NCI-H510A (cell line): ENCODE measurements at places on chromosomes 5 and 9.

DNA sequence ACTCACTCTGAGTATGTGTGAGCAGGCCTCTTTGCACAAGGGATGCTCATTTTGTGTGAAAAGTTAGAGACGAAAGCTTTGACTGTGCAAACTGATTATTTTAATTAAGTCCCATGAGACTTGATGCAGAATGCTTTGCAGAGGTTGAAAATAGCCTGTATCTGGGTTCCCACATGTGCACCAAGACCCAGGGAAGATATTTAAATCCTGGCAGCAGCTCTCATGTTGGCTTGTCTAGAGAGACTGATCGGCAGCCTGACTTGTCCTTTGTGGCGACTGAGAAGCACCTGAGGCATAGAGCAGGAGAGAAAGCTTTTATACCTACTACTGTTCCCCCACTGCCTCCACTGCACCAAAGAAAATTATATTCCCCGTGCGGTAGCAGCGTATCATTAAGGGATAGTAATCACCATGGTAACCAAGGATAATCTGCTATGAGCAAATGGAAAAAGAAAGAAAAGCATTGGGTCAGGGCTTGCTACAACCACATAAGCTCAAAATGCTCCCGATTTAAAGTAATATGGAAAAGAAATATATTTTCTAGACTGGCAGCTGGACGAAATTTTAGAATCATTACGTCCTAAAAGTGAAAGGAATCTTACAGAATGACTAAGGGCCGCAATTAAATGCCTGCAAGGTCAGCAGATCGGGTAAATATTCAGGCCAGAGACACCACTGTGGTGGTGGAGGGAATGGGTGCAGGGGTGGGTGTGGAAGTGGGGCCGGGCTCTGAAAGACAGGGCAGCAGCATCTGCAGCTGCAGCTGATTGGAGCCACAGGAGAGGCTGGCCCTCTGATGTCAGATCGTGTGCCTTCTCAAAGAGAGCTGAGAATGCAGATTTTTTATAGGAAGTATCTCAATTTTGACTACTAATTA lies 135.3 kb upstream of the EPB41L4A start:
- DNase-seq, result no peak

DNA sequence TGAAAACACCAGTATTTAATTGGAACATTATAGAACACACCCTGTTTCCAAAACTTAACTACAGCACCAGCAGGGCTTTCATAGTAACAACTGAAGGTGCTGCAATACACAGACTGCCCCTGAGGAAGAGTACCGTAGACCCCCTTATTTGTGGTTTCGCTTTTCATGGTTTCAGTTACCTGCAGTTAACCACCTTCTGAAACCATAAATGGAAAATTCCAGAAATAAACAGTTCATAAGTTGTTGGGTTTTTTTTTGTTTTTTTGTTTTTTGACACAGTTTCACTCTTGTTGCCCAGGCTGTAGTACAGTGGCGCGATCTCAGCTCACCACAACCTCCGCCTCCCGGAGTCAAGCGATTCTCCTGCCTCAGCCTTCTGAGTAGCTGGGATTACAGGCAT lies 9.5 kb upstream of the GLDC start:
- DNase-seq, result no peak

DNA sequence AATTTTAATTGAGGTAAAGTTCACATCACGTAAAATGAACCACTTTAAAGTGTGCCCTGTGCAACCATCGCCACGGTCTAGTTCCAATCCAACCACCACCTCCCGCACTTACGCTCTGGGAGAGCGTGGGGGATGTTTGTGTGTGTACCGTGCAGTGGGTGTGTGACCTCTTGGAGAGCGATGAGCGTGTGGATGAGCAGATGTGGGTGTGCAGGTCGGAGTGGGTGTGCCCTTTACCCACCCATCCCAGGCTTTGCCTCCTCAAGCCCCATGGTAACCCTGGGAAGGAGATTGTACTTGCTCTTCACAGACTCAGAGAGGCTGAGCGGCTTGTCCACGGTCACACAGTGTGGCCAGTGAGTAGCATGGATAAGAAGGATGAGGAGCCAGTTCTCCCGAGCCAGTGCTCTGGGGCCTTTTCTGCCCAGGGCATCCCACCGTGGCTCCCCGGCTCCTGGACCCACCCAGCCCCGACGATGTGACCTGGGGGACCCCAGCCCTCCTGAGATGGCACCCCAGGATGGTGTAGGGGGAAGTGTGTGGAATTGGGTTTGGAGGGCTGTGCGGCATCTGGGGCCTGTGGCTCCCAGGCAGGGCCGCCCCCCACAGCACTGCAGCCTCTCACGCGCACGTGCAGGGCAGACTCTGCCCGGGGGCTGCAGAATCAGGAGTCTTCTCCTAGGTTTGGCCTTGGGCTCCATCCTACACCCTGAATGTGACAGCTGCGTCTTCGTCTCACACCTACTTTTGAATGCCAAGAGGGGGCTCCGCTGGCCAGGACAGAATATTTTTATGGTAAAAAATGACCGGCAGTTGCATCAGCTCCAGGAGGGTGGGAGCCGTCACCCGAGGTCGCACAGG lies 13.6 kb downstream of the LHX3 start:
- DNase-seq, result no peak

- DNase-seq, result no peak
Observed at GRCh38 chr5:94374336-94374735, 244.1 kb downstream of the KIAA0825 start.

DNA sequence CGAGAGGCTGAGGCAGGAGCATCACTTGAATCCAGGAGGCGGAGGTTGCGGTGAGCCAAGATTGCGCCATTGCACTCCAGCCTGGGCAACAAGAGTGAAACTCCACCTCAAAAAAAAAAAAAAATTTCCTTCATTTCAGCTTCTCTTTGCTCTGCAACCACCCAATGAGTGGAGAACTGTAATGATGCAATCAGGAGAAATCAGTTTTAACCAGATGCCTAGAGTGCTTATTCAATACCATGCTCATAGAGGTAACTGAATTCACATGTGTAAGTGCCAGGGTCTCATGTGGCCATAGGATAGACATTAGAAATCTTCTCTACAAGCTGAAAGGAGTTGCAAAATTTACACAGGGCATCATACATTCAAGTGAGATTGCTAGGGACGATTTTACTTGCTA lies 70.6 kb downstream of the HMHB1 start:
- no peak for DNase-seq

DNA sequence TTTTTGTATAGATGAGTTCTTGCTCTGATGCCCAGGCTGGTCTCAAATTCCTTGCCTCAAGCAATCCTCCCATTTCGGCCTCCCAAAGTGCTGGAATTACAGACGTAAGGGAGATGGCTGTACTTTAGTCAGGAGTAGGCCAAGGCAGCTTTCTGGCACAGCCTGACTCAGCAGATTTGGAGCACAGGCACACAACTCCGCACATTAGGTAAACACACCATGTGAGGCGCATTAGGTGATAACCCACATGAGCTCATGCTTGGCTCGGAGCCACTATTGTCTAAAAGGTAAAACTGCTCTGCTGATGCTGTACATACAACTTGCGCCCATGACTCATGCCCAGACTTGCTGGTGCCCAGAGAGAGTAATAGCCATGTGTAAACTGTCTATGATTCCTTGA lies 1157.9 kb downstream of the TAF11L14 start:
- peak; percentile 91 for DNase-seq

DNA sequence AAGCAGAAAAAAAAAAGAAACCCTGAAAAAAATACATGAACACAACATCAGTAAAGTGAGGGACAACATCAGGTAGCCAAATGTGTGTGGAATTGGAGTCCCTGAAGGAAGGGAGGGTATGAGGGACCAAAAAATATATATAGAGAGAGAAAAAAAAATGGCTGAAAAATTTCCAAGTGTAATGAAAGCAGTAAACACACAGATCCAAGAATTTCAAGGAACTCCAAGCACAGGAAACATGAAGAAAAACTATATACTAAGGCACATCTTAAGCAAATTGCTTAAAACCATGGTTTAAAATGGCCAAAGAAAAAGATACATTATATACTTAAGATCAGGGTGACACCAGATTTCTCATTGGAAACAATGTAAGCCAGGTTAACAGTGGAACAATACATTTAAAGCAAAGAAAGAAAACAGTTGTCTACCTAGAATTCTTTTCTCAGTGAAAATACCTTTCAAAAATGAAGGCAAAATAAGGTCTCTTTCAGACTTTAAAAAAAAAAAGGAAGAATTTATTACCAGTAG lies 24.4 kb upstream of the ABL1 start:
- DNase-seq, result no peak

- peak; percentile 32 for DNase-seq
Observed at GRCh38 chr9:78009186-78009585, 22.4 kb downstream of the GNAQ start.

GRCh38 chr5:78803353-78803752 lies 154.8 kb upstream of the LHFPL2 start:
- no peak for DNase-seq

GRCh38 chr9:88923653-88924288 lies 67.5 kb upstream of the S1PR3 start:
- DNase-seq, result no peak

DNA sequence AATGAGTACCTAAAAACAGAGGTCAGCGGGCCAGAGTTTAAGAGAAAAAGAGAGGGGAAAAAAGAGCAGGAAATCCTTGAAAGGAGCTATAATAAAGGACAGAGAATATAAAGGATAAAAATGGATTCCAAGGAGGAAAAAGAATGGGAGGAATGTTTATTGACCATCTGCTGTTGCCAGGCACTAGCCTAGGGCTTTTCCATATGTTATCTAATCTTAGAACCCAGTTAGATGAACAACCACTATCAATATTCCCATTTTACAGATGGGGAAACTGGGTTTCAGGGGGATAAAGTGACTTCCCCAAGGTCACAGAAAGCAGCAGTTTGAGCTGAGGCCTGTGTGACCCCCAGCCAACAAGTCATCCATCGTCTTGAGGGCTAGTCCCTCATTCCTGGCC lies 232.5 kb downstream of the NR3C1 start:
- DNase-seq, result no peak

DNA sequence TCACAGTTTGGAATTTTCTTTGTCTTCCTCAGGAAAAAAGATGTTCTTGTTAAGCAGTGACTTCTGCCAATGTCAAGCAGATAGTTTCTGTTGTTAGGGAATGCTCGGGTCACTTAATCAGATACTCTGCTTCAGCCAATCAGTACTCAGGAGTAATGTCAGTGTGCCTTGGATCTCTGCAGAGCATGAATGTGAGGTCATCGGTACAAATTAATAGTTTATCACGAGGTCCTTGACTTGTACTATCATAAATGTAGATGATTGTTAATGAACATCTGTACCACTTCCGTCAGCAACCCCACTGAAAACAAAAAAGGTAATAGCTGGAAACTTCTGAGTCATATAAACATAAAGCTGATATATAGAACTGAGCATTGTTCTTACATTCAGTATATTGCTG lies 73.6 kb downstream of the FBXL7 start:
- no peak for DNase-seq

DNA sequence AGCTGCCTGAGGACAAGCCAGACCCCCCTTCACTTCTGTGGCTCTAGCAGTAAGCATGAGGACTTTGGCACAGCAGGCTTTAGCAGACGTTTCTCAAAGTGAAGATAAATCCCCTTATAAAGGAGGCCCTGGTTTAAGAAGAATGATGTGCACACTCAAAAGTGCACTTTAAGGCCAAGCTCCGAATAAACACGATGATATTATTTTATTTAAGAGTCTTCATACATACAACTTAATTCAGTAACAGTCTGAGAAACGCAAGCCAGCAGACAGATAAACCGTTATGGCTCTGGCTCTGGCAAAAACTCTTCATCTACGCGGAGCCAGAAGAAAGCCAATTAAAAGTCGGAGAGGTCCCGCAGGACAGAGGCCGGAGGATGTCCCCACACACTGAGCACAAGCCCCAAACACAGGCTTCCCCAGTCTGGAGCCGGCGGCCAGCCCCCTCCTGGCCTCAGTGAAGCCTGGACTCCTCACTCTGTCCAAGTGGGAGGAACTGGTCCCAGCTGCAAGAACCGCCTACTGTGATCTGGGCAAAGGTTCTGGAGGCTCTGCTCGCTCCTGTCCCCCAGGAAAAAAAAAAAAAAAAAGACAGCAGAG lies 44.6 kb downstream of the ADAMTS2 start:
- no peak for DNase-seq

GRCh38 chr5:36152324-36153297 lies 700 bp downstream of the SKP2 start:
- peak; percentile 13 for DNase-seq

DNA sequence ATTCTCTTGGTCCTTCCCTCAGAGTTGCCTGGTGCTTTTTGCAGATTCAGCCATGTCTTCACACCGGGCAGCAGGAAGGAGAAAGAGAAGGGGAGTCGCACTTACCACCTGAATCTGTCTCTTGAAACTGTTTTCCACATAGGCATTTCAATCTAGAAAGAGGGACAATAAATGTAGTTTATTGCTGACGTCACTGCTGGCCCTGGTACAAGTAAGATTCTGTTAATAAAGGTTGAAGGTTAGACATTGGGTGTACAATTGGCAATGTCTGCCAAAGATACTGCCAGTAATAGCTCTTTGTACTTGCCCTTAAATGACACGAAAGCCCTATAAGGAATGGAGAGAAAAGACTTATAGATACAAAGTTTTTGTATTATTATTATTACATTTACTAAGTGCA lies 72.8 kb downstream of the MEGF10 start:
- no peak for DNase-seq

GRCh38 chr5:103340717-103341388 lies 82.3 kb downstream of the MACIR start:
- no peak for DNase-seq

- DNase-seq, result no peak
Observed at GRCh38 chr9:133144904-133145851, 18.5 kb downstream of the GBGT1 start.

GRCh38 chr9:136944212-136944518 lies 373 bp downstream of the FBXW5 start:
- peak; percentile 72 for DNase-seq

GRCh38 chr9:37566716-37567115 lies 9.5 kb downstream of the FBXO10 start:
- DNase-seq, result no peak

DNA sequence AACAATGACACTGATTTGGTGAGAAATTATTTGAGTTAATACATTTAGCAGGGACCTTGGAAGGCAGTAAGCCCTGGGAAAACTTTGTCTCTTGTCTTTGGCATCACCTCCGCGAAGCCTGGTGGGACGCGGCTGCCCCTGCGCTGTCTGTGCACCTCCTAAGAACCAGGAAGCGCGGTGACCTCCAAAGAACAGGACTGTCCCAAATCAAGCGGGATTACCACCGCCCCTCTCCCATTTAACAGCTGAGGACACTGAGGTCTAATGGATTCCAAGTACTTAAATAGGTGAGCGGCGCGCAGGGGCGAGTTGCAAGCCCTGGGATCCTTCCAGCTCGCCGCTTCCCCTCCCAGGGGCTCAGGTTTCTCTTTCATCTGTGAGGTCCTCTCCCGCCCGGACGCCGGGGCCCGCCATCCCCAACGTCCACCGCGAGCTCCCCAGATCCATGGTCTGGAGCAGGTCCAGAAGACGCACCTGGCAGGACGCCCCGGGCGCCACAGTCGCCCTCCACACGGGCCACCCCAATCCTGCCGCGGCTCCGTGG lies 432 bp downstream of the STARD4 start:
- DNase-seq, result no peak

- DNase-seq, result no peak
Observed at GRCh38 chr5:63323926-63324325, 638.3 kb downstream of the HTR1A start.
